ENCODE measurements at places on chromosomes 7 and 10.
A peak's percentile ranks its signal among the peaks of the same experiment; 100 is the strongest.

GRCh38 chr10:3423384-3423783, 250.8 kb upstream of the PITRM1 start:
- DNase-seq, result no peak

- DNase-seq, result no peak
Observed at GRCh38 chr7:96320442-96320841, 1.5 kb downstream of the SLC25A13 start.

- peak; percentile 44 for DNase-seq
Observed at GRCh38 chr10:16950656-16951601, 133.7 kb upstream of the RSU1 start.

DNA sequence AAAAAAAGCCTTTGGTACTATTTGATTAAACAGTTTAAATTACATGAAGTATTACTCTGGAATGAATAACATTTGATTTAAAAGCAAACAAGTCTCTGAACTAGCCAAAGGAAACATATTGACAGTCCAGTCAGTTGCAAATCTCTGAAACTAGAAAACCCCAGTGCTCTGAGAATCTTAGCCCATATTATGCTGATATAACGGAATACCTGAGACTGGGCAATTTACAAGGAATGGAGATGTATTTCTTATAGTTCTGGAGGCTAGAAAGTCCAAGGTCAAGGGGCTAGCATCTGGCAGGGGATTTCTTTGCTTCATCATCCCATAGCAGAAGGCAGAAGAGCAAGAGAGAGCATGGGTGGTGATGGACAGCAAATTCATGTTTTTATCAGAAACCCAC, 21.7 kb upstream of the FKBP9 start:
- no peak for DNase-seq

DNA sequence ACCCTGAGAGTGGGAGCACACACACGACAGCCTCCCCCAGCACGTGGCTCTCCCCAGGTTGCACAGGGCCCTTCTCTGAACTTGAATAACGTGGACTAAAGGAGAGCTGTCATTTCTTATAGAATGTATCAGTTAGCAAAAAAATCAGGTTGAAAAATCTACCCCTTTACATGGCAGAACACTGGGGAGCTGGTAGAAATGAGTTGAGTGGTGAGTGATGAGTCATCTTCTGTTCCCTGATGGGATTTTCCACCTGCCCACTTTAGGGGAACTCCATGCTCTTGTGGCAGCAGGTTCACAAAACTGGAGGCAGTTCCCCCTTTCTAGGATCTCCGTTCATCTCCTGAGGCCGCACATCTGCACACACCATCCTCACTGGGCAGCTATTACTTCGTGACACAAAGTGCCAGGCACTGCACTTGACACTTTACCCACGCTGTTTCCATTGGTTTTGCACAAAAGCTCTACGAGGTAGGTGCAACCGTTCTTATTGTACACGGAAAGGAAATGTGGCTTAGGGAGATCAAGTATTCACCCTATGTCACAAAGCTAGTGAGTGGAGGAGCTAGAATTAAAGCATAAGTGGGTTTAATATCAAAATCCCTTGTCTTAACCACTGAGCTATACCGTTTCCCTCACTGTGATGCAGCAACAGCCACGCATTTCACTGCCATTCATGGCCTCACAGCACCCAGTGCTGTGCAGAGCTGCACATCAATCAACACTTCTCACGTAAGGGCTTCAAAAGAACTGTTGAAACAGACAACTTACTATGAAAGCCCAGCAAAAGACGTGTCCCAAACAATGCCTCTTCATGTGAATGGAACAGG, 80.2 kb downstream of the RNF216 start:
- no peak for DNase-seq

DNA sequence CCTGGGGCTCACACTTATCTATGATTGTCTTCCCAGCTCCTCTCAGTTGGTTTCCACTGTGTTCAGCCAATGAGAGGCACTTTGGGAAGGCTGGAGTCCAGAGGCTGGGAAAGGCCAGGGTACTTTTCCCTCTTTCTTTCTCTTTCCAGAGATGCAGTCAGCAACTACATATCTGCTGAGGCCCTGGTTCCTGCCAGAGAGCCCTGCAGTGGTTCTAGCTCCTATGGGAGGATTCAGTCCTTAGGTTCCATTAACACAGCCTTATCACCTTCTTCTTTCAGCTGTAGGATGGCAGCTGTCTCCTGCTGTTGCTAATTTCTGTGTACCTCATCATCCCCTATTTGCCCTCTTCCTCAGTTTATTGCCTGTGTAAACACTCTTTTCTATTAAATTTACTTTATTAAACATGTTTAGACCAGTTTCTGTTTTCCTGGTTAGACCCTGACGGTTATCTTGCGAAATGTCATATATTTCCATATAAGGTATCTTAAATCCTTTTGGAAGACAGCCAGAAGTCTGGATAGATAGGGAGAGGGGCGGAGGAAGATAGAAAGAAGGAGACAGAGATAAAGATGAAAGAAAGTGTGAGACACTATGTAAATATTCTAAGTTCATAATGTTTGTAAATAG, 100.3 kb downstream of the HGF start:
- DNase-seq, result no peak

- no peak for DNase-seq
Observed at GRCh38 chr7:140983802-140984201, 30.9 kb downstream of the MRPS33 start.

DNA sequence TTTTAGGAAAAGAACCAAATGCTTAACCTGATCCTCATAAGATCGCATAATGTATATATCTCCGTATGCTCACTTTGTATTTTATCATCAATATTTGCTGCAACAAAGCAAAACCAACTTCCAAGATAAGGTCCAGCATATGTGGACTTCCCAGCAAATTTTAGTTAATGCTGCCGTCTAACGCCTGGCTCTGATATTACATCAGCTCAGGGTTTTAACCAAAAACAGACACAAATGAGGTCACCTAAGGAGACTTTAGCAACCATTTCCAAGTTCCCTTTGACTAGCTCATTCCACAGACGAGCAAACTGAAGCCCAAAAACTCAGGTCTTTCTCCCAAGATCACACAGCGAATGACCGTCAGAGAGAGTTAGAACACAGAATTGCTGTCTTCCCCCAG, 59.4 kb upstream of the UCN3 start:
- no peak for DNase-seq

- DNase-seq, result peak; percentile 16
Observed at GRCh38 chr7:107045980-107046379, 1.5 kb downstream of the PRKAR2B start.

GRCh38 chr7:132650498-132650897, 74.2 kb upstream of the PLXNA4 start:
- peak; percentile 24 for DNase-seq

DNA sequence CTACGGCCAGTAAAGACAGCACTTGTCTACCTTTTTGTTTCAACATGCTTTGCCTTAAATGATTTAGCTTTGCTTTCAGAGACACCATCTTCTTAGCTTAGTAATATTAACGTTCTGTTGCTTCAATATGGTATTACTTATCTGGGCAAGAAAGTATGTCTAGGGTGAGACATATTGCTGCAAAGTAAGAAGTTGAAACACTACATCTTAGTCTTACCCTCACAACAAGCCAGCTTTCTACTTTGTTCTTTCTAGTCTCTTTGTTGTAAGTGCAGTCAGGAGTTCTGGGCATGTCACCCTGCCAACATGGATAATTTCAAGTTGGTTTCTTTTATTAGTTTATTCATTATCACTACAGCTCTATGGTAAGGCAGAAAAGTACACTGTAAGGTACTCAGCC, 122.7 kb upstream of the DNAJB12 start:
- no peak for DNase-seq

- no peak for DNase-seq
Observed at GRCh38 chr7:55509322-55509721, 63.0 kb downstream of the VOPP1 start.

GRCh38 chr10:133388973-133389818, 4.8 kb upstream of the MTG1 start:
- no peak for DNase-seq

DNA sequence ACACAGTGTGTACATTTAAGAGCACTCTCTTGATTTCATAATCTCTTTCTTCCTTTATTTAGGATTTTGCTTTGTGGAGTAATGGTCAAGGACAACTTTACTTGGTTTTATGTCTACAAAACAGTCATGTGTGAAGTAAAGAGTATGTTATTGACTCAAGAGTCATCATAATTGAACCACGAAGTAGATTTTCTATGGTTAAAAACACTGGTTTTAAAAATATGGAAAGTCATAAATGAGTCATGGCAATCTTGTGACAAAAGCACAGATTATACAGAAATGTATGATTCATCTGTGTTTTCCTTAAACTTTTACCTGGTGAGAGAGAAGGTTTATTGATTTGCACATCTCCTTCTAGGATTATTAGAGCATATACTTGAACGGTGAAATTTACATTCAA, 969.7 kb downstream of the GATA3 start:
- DNase-seq, result no peak

DNA sequence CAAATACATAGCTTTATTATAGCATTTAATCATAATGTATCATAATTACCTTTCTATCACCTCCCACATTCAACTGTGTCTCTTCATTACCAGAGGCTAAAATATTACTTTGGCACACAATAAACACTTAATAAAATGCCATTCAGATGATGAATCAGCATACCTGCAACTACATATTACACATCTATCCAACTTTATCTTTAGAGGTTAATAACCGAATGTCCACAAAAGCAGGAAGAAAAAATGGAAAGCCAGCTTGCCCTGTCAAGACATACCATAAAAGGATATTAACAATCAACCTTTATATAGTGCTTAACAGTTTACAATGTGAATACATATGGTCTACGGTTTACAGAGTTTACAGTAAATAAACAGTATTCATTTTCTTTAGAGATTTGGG, 12.7 kb downstream of the CACUL1 start:
- no peak for DNase-seq

- no peak for DNase-seq
Observed at GRCh38 chr10:6269432-6269831, 66.7 kb downstream of the PFKFB3 start.

GRCh38 chr7:114243646-114244045, 171.0 kb upstream of the FOXP2 start:
- peak; percentile 79 for DNase-seq

DNA sequence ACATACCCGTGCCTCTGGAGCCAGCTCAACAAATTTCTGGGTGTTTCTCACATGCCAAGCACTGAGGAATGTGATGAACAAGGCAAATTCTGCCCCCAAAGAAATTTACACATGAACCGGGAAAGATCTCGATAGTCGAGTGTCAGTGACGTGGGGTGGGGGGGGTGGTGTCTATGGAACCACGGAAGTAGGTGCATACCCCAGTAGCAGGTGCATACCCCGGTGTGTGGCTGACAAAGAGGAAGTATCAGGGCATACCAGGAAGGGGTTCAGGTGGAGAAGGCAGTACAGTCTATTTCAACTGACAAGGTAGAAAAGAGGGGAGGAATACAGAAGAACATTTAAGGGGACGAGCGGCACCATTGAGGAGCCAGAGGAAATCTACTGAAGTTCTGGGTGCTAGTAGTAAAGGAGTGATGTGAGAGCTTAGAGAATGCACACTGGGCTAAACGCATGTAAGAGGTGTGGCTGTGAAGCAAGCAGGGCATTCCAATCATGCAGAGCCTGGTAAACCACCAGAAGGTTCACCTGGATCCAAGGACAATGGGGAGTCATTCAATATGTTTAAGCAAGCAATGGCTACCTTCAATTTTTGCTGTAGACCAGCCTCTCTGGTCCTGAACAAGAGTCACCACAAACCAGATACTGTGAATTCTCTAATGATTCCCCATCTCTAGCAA, 6.2 kb downstream of the CCDC6 start:
- no peak for DNase-seq

DNA sequence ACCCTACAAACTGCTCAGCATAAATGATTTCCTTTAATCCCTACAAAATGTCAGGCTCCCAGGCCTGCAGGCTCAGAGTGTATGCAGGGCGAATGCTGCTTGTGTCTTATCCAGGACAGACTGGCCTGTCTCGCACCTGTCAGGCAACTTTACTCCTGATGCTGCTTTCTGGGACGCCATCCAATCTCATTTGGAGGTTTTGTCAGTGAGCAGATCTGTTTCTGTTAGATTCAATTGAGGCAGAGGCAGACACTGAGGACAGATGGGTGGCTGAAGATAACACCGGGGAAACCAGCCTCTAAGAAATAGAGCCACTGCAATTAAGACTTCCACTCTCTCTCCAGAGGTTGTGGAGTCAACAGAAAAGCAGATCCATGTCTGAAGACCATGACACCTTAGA, 115.6 kb downstream of the DPP6 start:
- DNase-seq, result no peak

DNA sequence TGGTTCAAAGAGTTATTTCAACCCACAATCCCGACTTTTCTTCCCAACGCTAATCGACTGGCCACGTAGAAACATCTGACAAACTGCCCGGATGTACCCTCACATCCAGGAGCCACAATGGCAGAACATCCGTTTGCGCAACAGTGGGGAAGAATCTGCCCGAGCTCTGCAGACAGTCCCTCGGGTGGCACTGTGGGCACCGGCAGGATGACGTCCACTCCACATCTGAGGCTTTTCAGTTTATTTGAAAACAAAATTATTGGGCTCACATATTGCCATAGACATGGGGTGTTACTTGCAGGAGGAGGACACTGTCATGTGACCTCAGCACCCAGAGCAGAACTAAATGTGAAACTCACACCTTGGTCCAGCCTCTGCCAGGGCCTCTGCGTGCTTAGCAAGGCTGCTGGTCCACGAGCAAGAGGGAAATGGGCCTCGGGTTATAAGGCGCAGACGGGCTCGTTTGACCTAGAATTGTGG, 84.1 kb downstream of the MKI67 start:
- no peak for DNase-seq
